ENCODE measurements at places on chromosomes 11 and 22. TPM values are rescaled to one million over a fixed set of nuclear protein-coding genes. Genes with fewer than 3 reads are reported as not detected.

The KDM4E gene
- not detected for total RNA-seq

DNA sequence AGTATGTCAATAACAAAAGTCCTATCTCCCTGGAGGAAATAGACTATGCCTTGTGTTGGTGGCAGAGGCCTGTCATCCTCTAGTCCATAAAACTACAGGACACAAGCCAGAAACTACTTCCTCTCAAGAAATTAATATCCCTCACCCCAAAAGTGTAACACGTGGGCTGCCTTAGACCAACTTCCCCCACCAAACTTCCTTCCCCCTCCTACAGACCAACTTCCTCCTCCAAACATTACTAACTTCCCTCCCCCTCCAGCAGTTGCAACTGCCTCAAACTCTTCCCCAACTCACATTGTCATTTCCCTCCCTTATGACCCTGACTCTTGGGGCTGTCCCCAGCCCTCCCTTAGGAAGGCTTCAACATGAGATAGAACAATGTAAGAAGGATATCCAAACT, 6.3 kb downstream of the OR52K2 start:
- no peak overlapping the region for H3K27ac ChIP-seq
- peaks cover 10% of the 10 kb centered on the region for H3K4me1 ChIP-seq
- no peak overlapping the region for H3K4me3 ChIP-seq
- no peak for DNase-seq
- peaks cover 2% of the 10 kb centered on the region for H3K27me3 ChIP-seq
- H3K36me3 ChIP-seq: no peaks in the 10 kb centered on the region

The ZP1 gene
- total RNA-seq: 0.18 TPM

The LMO1 gene
- not detected for total RNA-seq

The AMPD3 gene
- 23.3 TPM for total RNA-seq

DNA sequence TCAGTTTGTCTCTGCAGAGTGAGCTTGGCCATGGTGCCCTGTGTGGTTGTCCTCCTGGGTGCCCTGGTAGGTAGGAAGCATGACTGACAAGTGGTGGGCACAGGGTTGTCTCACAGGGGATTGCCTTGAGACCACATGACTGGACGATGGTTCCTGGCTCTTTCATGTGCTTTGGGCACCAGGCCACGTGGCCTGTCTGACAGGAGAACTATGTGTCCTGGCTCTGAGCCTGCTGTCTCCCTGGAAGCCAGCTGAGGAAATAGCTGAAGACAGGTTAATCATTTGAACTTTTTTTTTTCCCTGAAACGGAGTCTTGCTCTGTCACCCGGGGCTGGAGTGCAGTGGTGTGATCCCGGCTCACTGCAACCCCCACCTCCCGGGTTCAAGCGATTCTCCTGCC, 93.2 kb downstream of the LDLRAD3 start:
- H3K27me3 ChIP-seq: peaks cover 10% of the 10 kb centered on the region
- no peak for DNase-seq
- H3K4me3 ChIP-seq: no peak overlapping the region
- H3K4me1 ChIP-seq: no peaks in the 10 kb centered on the region
- no peak overlapping the region for H3K27ac ChIP-seq
- H3K36me3 ChIP-seq: no peaks in the 10 kb centered on the region

- no peaks in the 10 kb centered on the region for H3K36me3 ChIP-seq
- H3K27me3 ChIP-seq: no peaks in the 10 kb centered on the region
- no peak overlapping the region for H3K27ac ChIP-seq
- no peaks in the 10 kb centered on the region for H3K4me1 ChIP-seq
- no peak overlapping the region for H3K4me3 ChIP-seq
Measured at GRCh38 chr11:126607374-126607773, 251.9 kb downstream of the ST3GAL4 start.

GRCh38 chr11:12216671-12217374, 106.4 kb downstream of the MICAL2 start:
- no peaks in the 10 kb centered on the region for H3K27me3 ChIP-seq
- H3K4me1 ChIP-seq: peaks cover 24% of the 10 kb centered on the region
- no peak for DNase-seq
- H3K27ac ChIP-seq: no peak overlapping the region
- peaks cover 90% of the 10 kb centered on the region for H3K36me3 ChIP-seq
- no peak overlapping the region for H3K4me3 ChIP-seq

The CECR2 gene
- total RNA-seq: not detected

DNA sequence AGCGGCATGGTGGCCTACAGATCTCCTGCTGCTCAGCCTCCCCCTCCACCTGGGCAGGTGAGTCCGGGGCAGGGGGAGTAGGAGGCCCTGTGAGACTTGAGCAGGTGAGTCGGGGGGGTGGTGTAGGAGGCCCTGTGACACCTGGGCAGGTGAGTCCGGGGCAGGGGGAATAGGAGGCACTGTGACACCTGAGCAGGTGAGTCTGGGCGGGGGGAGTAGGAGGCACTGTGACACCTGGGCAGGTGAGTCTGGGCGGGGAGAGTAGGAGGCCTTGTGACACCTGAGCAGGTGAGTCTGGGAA, 299.3 kb downstream of the BRD1 start:
- DNase-seq: no peak
- no peaks in the 10 kb centered on the region for H3K36me3 ChIP-seq
- H3K4me3 ChIP-seq: no peak overlapping the region
